ENCODE measurements at places on chromosomes 3 and 15. TPM values are rescaled to one million over a fixed set of nuclear protein-coding genes. Genes with fewer than 3 reads are reported as not detected.

DNA sequence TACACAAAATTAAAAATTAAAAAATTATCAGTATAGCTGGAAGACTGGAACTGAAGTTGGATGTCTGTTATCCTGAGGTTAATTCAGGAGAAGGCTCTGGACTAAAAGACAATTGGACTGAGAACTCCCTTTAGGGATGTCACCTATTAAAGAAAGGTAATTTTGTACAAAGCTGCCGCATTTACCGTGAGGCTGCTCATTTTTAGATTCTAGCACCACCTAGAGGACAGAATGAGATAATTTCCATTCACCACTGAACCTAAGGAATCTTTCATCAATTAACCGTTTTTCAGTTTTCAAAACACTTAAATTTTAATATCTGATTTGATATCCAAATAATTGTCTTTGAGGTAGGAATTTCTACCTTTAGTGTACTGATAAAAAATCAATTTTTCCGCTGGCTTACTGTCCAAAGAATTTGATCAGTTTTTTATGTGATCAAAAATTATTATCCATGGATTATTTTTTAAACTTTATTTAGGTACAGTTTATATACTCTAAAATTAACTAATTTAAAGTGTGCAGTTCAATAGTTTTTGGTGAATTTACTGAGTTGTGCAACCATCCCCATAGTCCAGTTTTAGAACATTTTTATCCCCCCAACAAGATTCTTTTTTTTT is 106.7 kb upstream of the TNIK start:
- H3K36me3 ChIP-seq = no peaks in the 10 kb centered on the region
- H3K4me3 ChIP-seq = no peak overlapping the region
- peak; percentile 69 for DNase-seq
- H3K27me3 ChIP-seq = no peaks in the 10 kb centered on the region
- H3K27ac ChIP-seq = no peak overlapping the region

GRCh38 chr15:89647191-89647851 is 7.9 kb downstream of the KIF7 start:
- no peaks in the 10 kb centered on the region for H3K4me1 ChIP-seq
- peak; percentile 82 for DNase-seq
- H3K27ac ChIP-seq = no peak overlapping the region
- H3K36me3 ChIP-seq = no peaks in the 10 kb centered on the region

GRCh38 chr3:29145360-29145759 is 135.5 kb upstream of the RBMS3 start:
- H3K4me1 ChIP-seq = peaks cover 14% of the 10 kb centered on the region
- no peaks in the 10 kb centered on the region for H3K27me3 ChIP-seq
- DNase-seq = no peak
- no peak overlapping the region for H3K4me3 ChIP-seq
- H3K27ac ChIP-seq = no peak overlapping the region

Gene PATL2
- total RNA-seq = not detected

- no peak overlapping the region for H3K4me3 ChIP-seq
- peak; percentile 61 for DNase-seq
- H3K4me1 ChIP-seq = no peaks in the 10 kb centered on the region
- no peaks in the 10 kb centered on the region for H3K27me3 ChIP-seq
- H3K36me3 ChIP-seq = no peaks in the 10 kb centered on the region
- H3K27ac ChIP-seq = no peak overlapping the region
Measured at GRCh38 chr3:156509189-156510174, 45.4 kb downstream of the SSR3 start.

DNA sequence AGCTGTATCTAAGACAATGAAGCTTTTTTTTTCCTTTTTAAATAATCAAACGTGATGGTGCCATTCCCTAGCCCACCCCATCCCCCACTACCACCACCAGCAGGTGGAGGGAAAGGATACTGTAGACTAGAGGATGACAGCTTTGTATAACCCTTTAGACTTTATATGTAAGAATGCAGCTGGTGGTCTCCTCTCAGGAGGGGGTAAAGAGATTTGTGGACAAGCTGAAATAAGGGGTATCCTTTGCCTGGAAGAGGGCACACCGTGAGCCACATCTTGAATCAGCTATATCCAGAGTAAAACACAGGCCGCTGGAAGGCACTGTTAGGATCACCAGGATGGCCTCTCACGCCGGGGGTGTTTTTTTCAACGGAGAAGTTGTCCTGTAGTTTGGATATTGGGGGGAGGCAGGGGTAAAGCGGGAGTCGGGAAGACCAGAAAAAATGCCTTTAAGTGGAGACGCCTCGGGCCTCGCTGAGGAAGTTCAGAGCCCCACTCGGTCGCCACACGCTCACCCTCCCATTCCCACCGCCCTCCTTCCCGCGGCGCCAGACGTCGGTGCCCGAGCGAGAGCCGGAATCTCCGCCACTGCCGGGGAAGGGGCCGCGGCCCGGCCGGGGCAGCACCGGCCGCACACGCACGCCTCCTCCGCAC is 986 bp downstream of the KPNA4 start:
- no peaks in the 10 kb centered on the region for H3K27me3 ChIP-seq
- peaks cover 14% of the 10 kb centered on the region for H3K36me3 ChIP-seq
- H3K27ac ChIP-seq = peak overlapping the region; percentile 97

DNA sequence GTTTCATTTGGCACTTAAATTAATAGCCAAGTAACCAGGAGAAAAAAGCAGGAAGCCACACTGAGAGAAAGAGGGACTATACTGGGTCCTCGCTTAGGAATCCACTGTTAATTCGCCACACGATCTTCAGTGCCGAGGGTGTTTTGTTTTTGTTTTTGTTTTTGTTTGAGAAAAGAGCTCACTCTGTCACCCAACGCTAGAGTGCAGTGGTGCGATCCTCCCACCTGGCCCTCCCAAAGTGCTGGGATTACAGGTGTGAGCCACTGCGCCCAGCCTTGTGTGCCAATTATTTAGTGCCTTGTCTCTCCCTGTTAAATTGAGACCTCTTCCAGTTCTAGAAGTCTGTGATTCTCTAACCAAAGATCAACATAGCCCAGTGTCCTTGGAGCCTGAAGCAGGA is 53.8 kb upstream of the TPM1 start:
- H3K27me3 ChIP-seq = peaks cover 13% of the 10 kb centered on the region
- H3K27ac ChIP-seq = no peak overlapping the region
- no peak overlapping the region for H3K4me3 ChIP-seq
- peaks cover 24% of the 10 kb centered on the region for H3K4me1 ChIP-seq
- DNase-seq = no peak

DNA sequence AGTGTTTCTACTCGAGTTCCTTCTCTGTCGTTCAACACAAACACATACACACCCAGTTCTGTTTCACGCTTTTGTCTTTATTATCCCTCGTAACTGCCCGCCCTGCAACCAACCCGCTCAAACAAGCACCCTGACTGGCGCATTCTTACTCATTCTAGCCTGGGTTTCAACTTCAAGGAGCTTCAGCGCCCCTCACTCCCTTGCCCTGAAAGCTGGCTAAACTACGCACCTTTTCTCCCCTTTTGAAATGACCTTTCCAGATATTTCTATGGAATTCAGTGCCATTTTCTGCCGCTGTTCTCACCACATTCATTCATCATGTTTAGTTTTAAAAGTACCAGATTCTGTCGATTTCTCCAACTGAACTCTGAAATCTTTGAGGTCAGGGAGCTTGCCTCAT is 653 bp upstream of the MFSD1 start:
- no peaks in the 10 kb centered on the region for H3K4me1 ChIP-seq
- peaks cover 54% of the 10 kb centered on the region for H3K27me3 ChIP-seq
- H3K36me3 ChIP-seq = no peaks in the 10 kb centered on the region

DNA sequence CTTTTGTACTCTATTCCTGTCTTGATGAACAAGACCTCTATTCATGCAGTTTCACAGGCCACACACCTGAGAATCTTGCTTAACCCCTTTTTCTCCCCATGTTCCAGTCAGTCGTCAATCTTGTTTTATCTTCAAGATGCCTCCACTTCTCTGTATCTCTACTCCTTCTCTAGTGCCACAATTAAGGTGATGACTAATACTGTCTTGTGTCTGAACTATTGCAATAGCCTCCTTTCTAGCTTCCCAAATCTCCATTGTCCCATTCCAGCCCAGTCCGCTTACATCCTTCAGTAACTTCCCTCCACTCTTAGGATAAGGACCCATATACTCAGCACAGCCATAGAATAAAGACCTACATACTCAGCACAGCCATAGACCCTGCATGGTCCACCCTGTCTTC is 24.7 kb downstream of the CHST14 start:
- no peaks in the 10 kb centered on the region for H3K4me1 ChIP-seq
- H3K27ac ChIP-seq = no peak overlapping the region
- no peak for DNase-seq

Gene LDHAL6B
- not detected for total RNA-seq

Gene LRRC2
- not detected for total RNA-seq

DNA sequence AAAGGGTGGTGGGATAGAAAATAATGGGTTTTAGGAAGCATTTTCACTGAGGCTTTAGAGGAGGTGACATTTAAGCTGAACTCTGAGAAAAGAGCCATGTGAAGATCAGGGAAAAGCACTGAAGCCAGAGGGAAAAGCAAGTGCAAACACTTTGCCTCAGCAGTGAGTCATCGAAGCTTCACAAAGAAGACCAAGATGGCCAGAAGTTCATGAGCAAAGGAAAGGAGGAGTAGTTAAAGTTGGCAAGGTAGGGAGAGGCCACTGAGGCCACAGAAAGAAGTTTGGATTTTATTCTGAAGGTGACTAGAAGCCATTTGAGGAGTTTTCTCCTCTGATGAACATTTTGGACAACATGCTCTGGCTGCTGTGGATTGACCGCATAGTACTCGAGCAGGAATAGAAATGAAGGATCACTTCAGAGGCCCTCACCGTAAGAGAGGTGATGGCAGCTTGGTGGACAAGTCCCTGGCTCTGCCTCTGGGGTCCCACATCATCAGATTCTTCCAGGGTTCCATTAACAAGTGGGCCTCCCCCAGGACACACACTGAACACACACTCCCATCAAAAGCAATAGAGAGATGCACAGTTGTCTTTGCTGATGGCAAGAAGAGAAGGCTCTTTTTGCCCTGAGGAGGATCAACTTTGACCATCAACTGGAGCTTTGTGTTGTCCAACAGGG is 75.5 kb downstream of the TOP2B start:
- no peak overlapping the region for H3K27ac ChIP-seq
- no peaks in the 10 kb centered on the region for H3K36me3 ChIP-seq
- no peaks in the 10 kb centered on the region for H3K4me1 ChIP-seq
- no peak overlapping the region for H3K4me3 ChIP-seq

Gene FAM3D
- total RNA-seq = 0.11 TPM

DNA sequence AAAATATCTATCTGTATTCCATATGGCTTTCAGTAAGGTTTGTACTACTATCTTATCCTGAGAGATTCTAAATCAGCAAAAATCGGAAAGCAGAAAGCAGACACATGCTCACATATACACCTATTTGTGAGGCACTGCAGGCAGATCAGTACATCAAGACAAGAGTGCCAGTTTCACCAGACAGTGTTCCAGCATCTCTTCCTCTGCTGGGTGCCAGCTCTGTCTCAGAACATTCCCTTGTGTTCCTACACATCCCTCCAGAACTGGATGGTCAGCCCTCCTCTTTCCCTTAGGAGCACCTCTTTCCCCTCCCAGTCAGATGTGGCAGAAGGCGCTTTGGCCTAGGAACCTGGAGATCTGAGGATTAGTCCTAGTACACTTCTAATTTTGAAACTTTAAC is 121.3 kb upstream of the IL12A start:
- no peak for DNase-seq
- no peaks in the 10 kb centered on the region for H3K27me3 ChIP-seq
- peaks cover 4% of the 10 kb centered on the region for H3K4me1 ChIP-seq

DNA sequence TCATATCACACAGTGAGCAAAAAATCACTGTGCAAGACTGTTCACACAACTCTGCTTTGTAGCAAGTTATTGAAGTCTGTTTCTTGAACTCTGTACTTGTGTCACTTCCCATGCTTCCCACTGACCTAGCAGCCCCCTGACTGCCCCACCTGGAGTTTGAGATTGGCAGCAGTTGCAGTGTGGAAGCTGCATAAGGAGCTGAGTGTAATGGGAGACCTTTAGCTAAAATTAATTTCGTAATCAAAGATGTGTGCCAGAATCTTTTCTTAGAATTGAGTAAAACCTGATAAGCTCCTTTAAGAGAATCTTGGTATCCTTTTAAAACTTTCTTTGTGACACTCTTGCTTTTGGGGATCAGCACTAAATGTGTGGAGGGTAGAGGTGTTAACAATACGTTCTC is 42.8 kb downstream of the NKIRAS1 start:
- H3K27ac ChIP-seq = no peak overlapping the region
- H3K27me3 ChIP-seq = no peaks in the 10 kb centered on the region
- H3K4me1 ChIP-seq = peaks cover 13% of the 10 kb centered on the region
- no peak overlapping the region for H3K4me3 ChIP-seq
- no peak for DNase-seq

Gene CYP1A2
- total RNA-seq = not detected

DNA sequence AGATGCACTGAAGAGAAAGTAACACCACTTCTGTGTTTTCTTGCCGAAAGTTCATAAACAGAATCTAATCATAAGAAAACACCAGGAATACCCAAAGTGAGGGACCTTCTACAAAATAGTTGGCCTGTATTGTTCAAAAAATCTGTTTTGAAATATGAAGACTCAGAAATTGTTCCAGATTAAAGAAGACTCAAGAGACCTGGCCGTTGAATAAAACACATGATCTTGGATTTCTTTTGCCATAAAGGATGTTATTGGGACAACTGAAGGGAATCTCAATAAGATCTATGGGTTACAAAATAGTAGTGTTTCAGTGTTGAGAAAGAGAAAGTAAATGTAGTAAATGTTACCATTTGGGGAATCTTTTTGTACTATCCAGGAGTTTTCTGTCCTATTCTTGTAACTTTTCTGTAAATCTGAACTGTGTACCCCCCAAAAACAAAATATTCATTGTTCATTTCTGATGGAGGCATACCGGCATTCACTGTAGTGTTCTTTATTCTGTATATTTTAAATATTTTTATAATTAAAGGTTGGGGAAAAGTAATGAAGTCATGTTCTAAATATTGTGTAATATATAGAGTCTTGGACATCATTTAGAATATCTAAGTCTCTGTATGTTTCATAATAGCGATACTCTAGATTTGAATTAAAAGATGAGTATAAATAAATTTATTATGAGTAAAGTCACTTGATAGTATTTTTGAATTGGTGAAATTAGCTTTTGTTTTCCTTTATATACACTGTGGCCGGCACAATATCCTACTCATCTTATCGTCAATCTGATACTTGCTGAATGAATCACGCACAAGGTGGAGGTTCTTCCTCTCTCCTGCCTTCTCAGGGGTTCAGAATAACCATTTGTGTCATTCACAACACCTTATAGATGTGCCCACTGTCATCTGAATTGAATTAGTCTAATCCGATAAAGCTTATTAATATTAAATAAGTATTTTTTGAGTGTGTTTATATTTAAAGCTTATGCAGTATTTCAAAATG is 66.7 kb downstream of the TRAK1 start:
- H3K36me3 ChIP-seq = no peaks in the 10 kb centered on the region
- H3K27me3 ChIP-seq = no peaks in the 10 kb centered on the region
- DNase-seq = no peak
- no peak overlapping the region for H3K27ac ChIP-seq

Gene KLHL18
- total RNA-seq = 14.0 TPM

Gene ZNF639
- total RNA-seq = 55.0 TPM

GRCh38 chr3:134008630-134009156 is 21.0 kb downstream of the SLCO2A1 start:
- DNase-seq = no peak
- no peak overlapping the region for H3K4me3 ChIP-seq

- H3K27me3 ChIP-seq = no peaks in the 10 kb centered on the region
- peak; percentile 49 for DNase-seq
- no peak overlapping the region for H3K4me3 ChIP-seq
- no peaks in the 10 kb centered on the region for H3K36me3 ChIP-seq
Measured at GRCh38 chr3:177460047-177460446, 262.8 kb upstream of the TBL1XR1 start.

GRCh38 chr3:87045473-87045872 is 54.5 kb upstream of the VGLL3 start:
- no peaks in the 10 kb centered on the region for H3K27me3 ChIP-seq
- H3K4me3 ChIP-seq = no peak overlapping the region
- no peaks in the 10 kb centered on the region for H3K4me1 ChIP-seq
- H3K27ac ChIP-seq = no peak overlapping the region
- no peaks in the 10 kb centered on the region for H3K36me3 ChIP-seq
